ENCODE measurements at places on chromosomes 4 and X. TPM values are rescaled to one million over a fixed set of nuclear protein-coding genes. Genes with fewer than 3 reads are reported as not detected.

SLC10A4 gene
- 6.0 TPM for total RNA-seq

PLAC8 gene
- 356 TPM for total RNA-seq

PABPC4L gene
- total RNA-seq = 0.32 TPM

AFM gene
- total RNA-seq = not detected

CT83 gene
- total RNA-seq = not detected

PUDP gene
- 3.7 TPM for total RNA-seq

SHROOM3 gene
- total RNA-seq = 445 TPM

HTATSF1 gene
- total RNA-seq = 37.4 TPM

PPP2R2C gene
- total RNA-seq = 8.8 TPM

UCP1 gene
- total RNA-seq = not detected

Data from transverse colon (tissue), 4 donors.